ENCODE measurements at places on chromosomes 16 and 17. TPM values are rescaled to one million over a fixed set of nuclear protein-coding genes. Genes with fewer than 3 reads are reported as not detected.

The KCTD5 gene
- 43.5 TPM for total RNA-seq

The HSD17B2 gene
- not detected for total RNA-seq

The KRTAP2-3 gene
- total RNA-seq, result 0.20 TPM

The SLFN5 gene
- total RNA-seq, result 2.5 TPM

The ITGB3 gene
- total RNA-seq, result 7.1 TPM

The AATK gene
- 0.64 TPM for total RNA-seq

The TMEM204 gene
- total RNA-seq, result not detected

The KRTAP4-5 gene
- total RNA-seq, result not detected
